Bone marrow (tissue), 2 donors: ENCODE measurements at places on chromosomes 11 and 22.

DNA sequence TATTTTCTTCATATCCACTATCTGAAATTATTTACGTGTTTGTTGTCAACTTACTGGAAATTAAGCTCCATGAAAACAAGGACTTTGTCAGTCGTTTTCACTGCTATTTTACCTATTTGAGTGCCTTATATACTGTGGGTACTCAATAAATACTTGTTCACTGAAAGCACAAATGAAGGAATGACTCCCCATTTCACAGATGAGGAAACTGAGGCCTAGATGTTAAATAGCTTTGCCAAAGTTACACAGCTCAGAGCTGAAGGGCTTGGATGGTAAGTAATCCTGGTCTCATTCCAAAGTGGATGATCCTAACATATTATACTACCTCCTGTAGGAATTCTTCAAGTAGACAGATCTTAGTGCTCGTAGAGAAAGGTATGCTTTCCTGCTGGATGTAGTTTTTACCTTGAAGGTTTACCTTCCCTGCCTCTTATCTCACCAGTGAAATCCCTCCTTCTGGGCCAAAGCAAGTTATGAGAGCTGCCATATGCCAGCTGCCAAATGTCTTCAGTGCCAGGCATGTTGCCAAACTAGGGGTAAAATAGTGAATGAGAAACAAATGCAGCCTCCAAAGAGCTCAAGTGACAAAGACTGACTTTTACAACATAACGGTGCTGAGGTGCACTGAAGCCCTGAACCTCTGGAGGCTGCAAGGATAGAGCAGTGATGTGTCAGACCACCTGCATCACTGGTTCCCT, 129.7 kb downstream of the TRIM44 start:
- no peak for DNase-seq

GRCh38 chr11:69339983-69340565, 46.1 kb downstream of the MYEOV start:
- DNase-seq, result no peak

DNA sequence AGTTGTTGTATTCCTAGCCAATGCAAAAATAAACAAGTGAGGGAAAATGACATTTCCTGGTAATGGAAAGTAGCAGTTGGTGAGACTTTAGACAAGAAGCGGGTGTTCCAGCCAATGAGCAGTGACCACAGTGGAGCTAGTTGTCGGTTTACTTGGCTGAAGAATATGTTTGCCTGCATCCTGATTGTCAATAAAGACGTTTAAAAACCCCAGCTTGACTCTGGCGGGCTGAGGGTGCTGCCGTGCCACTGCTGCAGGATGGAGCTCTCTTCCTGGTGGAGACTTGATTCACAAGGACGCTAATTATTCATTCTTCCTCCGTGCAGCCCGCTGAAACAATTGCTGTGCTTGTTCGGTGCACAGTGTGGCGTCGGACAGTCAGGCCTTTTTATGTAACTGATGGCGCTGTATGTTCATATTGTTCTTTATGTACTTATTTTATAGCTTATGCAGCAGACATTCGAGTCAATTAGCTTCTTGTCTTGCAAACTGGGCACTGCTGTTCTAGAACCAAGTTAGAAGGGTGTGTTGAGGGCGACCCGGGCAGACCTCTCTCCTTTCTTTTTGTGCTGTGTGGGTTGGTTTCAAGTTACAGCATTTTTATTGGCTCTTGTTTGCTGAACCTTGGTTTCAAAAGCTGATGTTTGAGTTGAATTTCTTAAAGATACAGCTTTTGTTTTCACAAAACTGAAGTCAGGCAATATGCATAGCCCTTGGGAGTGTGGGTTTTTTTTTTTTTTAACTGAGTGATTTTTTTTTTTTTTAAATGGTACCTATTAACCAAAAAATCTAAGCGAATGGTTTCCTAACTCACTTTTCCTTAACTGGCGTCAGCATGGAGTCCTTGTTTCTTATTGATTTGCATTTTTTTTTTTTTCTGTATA, 153.9 kb downstream of the TEAD1 start:
- DNase-seq, result no peak

DNA sequence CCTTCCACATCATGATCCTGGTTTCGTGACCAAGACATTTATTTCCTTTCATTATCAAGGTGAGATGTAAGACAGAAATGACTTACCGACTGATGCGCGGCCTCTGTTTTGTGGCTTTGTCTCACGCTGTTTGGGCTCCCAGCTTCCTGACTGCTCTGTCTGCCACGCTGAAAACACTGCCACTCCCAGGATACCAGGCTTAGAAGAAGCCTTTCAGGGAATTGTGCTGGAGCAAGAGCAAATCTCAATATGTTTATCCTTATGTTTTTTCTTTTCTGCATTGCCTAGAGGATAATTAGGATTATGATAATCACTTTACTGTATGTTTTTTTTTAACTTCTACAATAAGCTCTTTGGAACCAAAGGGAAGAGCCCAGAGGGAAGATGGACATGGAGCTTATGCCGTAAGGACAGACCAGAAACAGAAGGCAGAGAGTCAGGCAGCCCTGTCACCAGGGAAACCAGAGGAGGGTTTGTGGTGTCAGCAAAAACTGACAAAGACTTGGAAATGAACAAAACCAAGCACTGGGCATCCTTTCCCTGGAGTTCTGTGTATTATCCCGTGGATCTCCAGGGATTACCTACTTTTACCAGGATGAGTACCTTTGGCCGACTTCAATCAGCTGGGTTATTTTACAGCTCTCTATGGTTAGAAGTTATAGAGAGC, 68.2 kb upstream of the ISX start:
- DNase-seq, result no peak

- no peak for DNase-seq
Measured at GRCh38 chr11:122594986-122595645, 60.4 kb upstream of the UBASH3B start.

GRCh38 chr11:20661445-20661844, 7.9 kb upstream of the NELL1 start:
- no peak for DNase-seq

DNA sequence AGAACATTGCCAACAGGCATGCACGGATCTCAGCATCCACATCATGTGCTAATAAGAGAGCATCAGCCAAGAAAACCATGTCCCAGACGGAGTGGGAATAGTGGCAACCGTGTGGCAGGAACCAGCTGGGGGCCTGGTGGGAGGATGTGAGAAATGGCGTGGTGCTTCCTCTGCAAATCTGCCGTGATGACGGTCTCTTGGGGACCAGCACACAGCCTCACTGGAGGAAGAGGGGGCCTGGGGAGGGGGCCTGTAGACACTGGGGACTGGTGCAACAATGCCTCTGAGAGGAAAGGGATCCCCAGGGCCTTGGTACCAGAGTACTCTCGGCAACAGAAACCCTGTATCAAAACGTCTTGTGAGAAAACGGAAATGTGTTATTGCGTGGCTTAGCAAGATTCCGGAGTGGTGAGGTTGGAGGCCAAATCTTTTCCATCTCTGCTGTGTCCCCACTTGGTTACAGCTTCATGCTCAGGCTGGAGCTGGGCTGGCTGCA, 154.3 kb upstream of the TBCEL start:
- no peak for DNase-seq

- DNase-seq, result no peak
Measured at GRCh38 chr11:71342116-71342515, 89.7 kb upstream of the SHANK2 start.

DNA sequence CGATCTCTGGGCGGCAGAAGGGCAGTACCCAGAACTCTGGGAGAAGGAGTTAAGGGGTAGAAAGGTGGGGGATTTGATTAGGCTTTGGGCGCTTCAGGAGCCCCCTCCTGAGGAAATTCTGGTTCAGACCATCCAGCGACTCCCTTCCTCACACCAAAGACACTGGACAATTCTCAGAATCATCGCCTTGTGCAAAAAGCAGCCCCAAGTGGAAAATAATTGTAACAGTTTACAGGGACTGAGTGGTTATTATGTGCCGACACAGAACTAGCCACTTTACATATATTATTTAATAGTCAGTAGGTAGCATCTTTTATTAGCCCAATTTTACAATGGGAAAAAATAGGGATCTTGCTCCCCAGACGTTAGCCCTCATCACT, 662 bp upstream of the TRIM3 start:
- no peak for DNase-seq

DNA sequence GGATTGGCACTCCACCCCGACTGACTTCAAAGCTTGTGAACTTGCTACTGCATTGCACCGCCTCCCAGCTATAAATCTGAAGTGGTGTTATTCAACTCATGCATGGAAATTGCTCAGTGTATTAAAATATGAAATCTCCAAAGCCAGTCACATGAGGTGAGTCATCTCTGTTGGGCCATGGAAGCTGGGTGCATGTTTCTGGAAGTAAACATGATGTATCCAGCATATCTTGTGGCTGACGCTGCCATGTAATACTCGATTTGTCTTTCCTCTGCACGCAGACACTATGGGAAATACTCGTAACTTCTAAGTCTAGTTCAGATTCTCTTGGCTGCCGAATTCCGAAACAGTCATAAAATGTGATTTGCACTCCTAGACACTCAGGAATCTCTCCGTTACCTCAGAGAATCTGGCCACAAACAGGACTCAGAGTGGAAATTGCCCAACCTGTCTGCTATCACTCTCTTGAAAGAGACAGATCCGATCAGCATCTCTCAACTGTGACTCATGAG, 154.9 kb upstream of the MPPED2 start:
- no peak for DNase-seq

GRCh38 chr11:97738751-97739150, 1282.0 kb upstream of the CNTN5 start:
- DNase-seq, result no peak

GRCh38 chr11:12606597-12606996, 67.6 kb upstream of the TEAD1 start:
- no peak for DNase-seq

- no peak for DNase-seq
Measured at GRCh38 chr22:37113757-37114156, 4.2 kb upstream of the TMPRSS6 start.

DNA sequence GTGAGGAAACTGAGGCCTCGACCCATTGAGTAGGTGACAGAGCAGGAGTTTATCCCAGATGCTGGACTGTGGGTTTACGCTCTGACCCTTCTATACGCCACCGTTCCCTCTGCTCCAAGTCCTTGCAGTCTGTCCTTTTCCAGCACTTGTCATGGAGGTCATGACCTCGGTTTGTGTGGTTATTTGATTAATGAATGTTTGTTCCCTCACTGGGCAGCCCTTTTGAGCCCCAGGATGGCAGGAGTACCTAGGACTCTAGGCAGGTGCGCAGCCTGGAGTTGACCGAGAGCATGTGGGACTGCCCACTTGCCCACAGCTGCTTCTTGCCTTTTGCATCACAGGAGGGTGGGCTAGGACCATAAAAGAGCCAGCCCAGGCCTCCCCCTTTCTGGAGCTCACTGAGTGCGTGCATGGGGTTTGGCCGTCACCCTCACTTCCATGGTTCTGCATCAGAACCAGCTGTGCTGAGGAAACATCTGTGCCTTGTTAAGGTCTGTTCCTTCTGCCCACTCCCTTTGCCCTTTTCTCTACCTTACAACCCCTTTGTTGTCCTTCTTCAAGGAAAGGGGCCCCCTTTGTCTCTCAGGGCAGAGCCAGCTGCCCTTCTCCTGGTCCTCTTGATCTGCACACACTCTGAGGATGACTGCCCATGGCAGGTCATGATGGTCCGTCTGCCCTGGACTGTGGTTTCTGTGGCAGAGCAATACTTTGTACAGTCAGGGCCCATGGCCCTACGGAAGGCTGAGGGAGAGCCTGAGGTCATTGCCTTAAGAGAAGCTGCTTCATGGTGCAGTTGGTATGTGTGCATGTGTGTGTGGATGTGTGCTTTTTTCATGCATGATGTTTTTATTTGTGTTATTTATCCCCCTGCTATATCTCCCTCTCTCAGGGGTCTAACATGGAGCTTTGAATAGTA, 38.2 kb downstream of the BMAL1 start:
- DNase-seq, result no peak

DNA sequence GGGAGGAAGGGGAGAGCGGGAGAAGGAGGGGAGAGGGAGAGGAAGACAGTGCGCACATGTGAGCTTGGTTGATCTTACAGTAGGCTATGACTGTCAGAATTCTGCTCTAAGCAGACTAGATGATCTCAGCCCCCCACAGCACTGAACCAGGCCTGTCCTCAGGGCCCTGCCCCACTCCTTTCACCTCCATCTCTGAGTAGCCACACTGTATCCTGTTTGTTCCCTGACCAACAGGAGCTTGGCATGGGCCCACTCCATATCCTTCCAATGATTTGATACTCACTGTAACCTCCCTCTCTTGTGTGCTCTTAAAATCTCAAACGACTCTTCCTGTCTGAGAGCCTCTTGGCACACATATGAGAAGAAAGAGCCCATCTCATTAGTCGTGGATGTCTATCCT, 86.1 kb upstream of the PARVA start:
- no peak for DNase-seq

DNA sequence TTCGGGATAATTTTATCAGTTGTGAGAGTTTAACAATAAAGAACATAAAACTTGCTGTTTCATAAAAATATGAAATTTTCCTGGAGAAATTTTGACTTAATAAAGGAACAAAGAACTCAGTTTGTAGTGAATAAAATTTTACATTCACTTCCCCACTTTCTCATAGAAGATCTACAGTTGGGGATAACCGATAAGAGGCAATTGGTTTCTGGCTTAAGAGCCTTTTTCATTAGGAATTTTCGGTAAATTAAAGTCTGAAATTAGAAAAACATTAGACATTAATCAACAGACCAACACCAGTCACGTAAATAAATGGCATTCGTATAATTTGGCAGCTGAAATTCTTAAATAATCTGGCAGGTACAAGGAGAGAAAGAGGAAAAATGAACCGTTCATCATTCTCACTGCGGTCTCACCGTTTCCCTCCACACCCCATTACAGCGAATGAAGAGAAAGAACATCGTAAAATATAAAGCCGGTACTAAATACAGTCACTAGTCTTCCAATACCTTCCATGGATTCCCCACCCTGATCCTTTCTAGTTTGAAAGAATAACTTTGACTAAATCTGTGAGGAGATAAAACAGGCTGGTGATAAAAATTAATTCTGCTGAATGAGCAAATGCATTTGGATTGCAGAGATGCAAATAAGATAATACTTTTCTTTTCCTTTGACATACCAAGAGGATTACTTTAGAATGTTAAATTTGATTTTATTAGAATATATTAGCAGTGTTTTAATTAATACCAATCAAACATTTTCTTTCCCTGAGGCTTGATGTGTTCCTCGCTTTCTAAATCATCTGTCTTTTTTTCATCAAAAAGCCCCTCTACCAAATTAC, 19.5 kb downstream of the BLID start:
- DNase-seq, result no peak
